Astrocyte of the cerebellum (primary cell): ENCODE measurements at places on chromosomes 5 and 9.

DNA sequence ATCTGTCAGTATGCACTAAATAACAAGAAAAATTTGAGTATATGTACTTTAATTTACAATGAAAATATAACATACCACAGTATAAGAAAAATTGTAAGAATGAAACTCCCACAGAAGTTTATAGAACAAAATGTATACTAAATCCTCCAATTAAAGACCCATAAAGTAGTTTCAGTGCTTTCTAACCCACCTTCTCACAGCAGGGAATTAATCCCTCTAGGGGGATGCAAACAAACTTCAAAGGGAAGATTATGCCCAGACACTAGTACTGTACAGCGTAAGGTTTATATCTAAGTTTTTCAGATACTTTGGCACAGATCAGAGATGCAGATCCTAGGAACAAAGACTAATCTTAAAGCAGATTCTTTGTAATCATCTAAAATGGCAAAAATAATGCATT lies 57.2 kb downstream of the DENND1A start:
- no peak for DNase-seq

DNA sequence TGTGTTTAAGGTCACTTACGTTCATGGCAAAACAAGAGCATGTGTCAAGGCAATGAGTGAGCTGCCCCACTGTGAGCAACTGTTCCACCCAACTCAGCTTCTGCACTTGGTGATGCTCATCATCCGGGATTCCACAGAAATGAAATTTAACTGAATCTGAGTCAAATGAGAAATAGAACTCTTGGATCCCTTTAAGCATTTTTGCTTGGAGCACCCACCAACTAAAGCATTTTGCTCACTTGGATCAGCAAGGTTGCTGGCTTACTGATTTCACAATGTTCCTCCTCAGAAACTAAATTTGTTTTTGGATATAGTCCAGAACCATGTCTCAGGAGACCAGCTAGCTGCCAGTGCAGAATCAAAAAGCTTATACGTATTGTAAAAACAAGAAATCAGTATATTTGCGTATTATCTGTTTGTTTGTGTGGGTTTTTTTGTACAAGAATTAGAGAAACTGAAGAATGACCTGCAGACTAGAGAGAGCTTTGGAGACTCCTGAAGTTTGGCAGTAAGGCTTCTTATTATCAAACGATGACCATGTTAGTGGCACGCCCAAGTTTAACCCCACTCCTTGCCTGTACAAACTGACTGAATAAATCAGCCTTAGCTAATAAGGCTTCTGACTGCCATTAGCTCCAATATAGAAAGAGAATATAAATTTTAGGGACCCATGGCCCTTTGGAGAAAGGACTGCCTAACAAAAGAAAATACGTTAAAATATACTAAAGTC lies 153.8 kb upstream of the FST start:
- DNase-seq: no peak

DNA sequence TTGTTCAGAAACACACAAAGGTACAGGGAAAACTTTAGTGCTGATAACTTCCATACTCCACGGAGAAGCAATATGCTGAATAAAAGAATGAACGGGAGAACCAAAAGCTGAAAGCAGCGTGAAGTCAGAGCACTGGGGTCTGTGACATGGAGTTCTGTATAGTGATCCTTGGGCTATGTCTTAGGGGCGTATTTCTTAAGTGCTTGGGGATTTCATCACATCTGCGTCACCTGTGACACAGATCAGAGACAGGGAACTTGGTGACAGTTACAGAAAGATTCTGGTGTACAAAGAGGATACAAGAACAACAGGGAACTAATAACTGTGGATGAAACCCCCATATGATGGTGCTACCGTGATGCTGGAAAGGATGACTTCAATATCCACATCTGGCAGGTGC lies 81.9 kb downstream of the MARCHF3 start:
- DNase-seq: no peak

DNA sequence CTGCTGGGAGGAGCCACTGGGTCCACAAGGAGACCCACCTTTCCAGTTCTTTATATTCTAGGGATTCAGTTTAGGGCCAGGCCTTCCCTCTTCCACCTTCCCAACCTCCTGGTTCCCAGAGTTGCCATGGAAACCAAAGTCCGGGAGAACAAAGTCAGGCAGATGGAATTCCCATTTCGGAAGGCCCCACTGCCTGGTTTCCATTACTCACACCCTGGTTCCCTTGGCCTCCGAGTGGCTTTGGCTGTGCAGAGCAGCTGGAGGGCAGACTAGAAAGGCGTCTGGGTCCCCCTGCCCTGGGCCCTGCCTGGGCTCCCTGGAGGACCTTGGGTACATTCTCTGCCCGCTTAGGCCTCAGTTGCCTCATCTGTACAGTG lies 136.1 kb downstream of the RGS3 start:
- peak; percentile 77 for DNase-seq

GRCh38 chr9:133731876-133732638 lies 6.1 kb downstream of the SARDH start:
- DNase-seq: no peak

DNA sequence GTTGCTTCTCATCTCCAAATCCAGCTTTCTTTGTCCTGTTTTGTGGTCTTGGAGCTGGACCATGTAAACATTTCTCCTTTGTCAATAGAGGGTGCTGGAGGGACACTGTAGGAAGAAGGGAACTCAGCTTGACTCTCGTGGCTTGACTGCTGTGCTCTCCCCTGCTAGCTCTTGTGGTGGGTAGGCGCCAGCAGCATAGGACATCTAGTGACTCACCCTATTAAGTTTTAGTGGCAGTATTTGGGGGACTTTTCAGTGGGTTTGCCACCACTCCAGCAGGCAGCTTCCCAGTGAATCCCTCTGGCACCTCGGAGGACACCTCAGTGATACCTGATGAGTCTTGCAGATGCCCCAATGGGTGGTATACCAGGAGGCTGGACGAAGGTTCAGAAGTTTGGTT lies 97.8 kb downstream of the TSSK1B start:
- DNase-seq: peak; percentile 48
